ENCODE measurements at places on chromosomes 5 and 9.

DNA sequence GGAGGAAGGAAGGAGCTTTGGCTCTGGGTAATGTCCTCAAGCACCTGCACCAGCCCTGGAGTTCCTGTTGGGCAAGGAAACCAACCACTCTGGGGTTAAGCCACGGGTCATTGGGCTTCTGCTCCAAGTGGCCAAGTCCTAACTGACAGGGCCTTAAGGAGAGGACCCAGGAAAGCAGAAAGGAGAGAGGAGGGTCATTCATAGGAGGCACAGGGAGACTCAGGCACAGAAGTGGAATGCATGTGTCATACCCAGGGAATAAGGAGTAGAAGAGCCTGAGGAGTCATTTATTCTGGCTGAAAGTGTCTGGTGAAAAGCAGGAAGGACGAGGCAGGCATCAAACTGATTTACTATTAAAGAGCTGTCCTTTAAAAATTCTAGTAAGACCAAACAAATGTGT lies 129.2 kb downstream of the DMRT2 start:
- no peak for DNase-seq

- no peak for DNase-seq
Observed at GRCh38 chr5:124303366-124303765, 443.1 kb downstream of the ZNF608 start.

DNA sequence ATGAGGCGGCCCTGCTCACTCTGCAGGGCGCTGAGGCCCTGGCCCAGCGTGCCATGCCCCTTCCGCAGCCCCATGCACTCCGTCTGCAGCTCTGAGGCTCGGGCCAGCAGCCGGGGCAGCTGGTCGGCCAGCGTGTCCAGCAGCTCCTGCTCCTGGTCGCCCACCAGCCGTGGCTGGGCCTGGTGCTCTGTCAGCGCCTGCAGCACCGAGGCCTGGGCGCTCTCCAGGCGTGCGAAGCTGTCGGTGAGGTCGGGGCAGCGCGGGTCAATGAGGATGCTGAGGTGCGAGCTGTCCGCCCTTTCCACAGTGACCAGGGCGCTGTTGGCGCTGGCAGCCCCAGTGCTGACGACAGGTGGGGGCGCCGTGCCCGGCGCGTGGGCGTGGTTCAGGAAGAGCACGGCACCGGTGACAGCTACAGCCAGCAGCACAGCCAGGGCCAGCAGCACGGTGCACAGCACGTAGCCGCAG lies 9.4 kb downstream of the FIBCD1 start:
- DNase-seq = no peak

GRCh38 chr5:55816342-55816741 lies 34.8 kb upstream of the IL31RA start:
- DNase-seq = no peak

DNA sequence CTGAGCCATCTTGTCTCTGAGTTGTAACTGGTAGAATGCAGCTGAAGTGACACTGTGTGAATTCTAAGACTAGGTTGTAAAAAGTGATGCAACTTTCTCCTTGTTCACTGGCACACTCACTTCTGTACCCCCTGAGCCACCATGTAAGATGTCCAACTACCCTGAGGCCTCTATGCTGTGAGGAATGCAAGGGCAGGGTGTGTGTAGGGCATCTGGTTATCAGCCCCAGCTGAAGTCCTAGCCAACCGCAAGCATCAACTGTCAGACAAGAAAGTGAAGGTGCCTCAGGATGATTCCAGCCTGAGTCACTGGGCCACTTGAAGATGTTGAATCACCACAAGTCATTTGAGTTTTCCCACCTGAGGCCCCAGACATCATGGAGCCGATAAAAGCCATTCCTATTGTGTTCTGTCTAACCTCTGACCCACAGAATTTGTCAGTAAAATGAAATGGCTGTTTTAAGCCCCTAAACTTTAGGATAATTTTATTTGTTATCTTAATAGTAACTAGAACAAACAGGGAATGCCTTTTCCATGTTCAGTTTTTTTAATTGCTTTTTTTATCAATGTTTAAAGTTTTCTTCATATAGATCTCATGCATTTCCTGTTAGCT lies 18.7 kb upstream of the RHOBTB3 start:
- DNase-seq = peak; percentile 98

DNA sequence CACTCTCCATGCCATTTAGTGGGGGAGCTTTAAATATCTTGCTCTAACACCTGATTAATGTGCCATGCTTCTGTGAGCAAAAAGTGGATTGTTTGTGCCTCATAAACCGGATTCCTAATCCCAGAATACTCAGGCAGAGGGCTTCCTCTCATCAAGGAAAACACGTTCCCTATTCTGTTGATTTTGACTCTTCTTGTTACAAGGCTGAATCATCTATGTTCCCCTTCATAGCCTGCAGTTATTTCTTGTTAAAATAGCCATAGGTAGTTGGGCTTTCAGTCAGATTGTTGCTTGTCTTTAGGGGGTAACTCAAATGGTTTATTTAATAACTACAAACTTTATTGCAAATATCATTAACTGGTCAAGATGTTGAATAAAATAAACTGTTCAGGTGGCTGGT lies 26.6 kb downstream of the ROPN1L start:
- no peak for DNase-seq

GRCh38 chr5:171806976-171807747 lies 21.5 kb downstream of the SMIM23 start:
- no peak for DNase-seq

- DNase-seq = no peak
Observed at GRCh38 chr5:141623186-141623585, 4.4 kb upstream of the DIAPH1 start.

DNA sequence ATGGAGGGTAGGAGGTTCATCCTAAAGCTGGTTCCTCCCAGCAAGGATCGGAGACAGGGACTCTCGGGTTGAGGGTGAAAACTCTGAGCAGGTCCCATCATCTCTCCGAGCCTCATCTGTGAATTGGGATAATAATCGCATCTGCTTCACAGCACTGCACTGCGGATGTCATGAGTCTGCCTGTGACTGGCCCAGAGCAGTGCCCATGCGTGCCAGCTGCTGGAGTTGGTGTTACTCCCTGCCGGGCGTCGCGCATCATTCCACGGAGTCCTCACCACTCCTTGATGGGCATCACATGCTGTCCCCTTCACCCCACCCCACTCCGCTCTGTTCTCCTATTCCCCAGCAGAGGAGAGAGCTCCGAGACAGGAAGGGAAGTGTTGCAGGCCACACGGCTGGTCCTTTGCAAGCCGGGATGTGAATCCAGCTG lies 35.1 kb upstream of the ORM1 start:
- DNase-seq = no peak

- no peak for DNase-seq
Observed at GRCh38 chr5:73447530-73448462, 781 bp downstream of the FOXD1 start.

GRCh38 chr9:19320495-19320894 lies 59.5 kb downstream of the RPS6 start:
- no peak for DNase-seq

GRCh38 chr5:3609120-3609681 lies 13.6 kb downstream of the IRX1 start:
- no peak for DNase-seq

- no peak for DNase-seq
Observed at GRCh38 chr9:138119202-138120027, 241.8 kb downstream of the CACNA1B start.

- DNase-seq = peak; percentile 83
Observed at GRCh38 chr9:83538172-83538889, at the start of gene FRMD3. Gene FRMD3 (minus strand): TSS chr9:83538401. CDS start chr9:83538231, 170 bp downstream.

GRCh38 chr5:172669386-172670004 lies 28.4 kb downstream of the NEURL1B start:
- no peak for DNase-seq

GRCh38 chr5:171205375-171205774 lies 103.7 kb upstream of the TLX3 start:
- no peak for DNase-seq

GRCh38 chr5:39172593-39172992 lies 46.8 kb downstream of the FYB1 start:
- no peak for DNase-seq

- DNase-seq = no peak
Observed at GRCh38 chr9:134877541-134877940, 3.1 kb upstream of the FCN2 start.

GRCh38 chr9:19114680-19115270 lies 12.1 kb upstream of the HAUS6 start:
- peak; percentile 35 for DNase-seq

GRCh38 chr5:80216096-80216495 lies 39.8 kb downstream of the SERINC5 start:
- no peak for DNase-seq

GRCh38 chr5:173474881-173475287 lies 141.6 kb downstream of the BOD1 start:
- no peak for DNase-seq

- peak; percentile 79 for DNase-seq
Observed at GRCh38 chr9:137406876-137407589, 15.9 kb downstream of the EXD3 start.

DNA sequence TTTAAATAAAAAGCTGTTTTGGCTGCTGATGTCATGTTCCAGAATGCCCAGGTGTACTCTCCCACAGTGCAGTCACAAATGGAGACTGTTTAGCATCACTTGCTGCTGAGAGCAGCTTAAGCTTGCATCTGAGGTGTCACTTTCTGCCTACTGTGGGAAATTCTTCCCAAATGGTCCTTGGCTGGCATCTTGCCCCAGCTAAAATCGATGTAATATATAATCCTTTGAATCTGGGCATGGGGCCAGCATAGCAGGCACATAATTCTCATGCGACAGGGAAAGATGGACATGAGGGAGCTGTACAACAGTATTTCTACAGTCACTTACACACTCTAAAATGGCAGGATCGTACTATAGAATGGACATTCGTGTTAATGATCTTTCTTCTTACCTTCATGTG lies 144.3 kb downstream of the MACIR start:
- DNase-seq = no peak

GRCh38 chr5:99133921-99134320 lies 205.1 kb upstream of the CHD1 start:
- no peak for DNase-seq

GRCh38 chr9:108290839-108291585 lies 564.8 kb downstream of the ACTL7B start:
- DNase-seq = no peak

DNA sequence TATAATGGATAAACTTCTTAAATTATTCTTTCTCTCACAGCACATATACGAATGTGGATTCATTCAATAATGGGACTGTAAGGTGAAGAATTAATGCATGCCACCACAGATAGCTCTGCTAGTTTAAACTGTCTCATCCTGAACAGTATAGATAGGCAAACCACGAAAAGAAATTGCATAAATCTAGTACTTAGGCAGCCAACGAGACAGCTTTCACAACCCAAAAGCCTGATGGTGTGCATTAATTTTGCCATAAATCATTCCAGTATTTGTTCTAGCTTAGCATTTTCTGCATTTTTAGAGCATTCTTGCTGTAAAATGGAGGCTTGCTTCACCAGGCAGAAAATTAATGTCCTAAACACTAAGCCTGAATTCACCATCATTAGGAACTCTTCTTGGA lies 834.2 kb upstream of the DMAC1 start:
- DNase-seq = no peak

DNA sequence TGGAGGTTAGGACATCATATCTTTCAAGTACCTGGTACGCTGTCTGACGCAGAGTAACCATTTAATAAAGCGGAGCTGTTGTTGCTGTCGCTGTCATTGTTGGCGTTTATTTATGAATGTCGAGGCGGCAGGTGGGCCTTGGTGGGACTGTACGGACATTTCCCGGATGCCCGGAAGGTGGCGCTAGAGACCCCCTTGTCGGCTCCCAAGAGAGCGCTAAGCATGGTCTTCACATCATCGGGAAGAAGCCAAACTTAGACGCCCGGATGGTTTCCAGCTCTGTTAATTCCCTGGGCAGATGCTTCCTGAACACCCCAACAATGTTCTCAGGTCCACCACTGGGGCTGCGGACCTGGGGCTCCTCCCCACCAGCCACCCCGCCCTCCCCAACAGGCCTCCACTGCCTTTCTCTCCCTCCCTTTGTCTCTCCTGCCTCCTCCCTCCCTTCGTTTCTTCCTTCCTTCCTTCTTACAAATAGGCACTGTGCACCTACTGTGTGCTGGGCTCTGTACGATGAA lies 54.1 kb downstream of the DUSP1 start:
- peak; percentile 86 for DNase-seq

DNA sequence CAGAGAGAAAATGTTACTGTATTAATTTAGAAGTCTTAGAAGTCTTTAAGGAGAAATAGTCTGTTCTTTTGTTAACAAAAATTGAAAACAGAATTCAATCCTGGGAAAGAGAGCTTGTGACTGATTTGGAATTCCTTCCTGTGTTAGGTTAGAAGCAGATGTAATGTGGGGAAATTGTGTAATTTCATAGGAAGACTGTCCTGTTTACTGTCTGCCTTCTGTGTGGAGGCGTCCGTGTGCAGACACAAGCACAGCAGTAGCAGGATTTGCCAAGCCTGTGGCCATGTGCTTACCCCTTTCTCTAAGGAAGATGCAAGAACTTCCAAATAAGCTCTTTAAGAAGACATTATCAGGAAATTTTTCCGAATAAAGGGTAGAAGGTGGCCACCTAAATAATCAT lies 36.7 kb upstream of the F2R start:
- no peak for DNase-seq

- no peak for DNase-seq
Observed at GRCh38 chr5:160129841-160130240, 10.6 kb upstream of the PWWP2A start.

All from kidney capillary endothelial cell (primary cell).